T-helper 1 cell (primary cell): ENCODE measurements at places on chromosomes 2 and 18.

DNA sequence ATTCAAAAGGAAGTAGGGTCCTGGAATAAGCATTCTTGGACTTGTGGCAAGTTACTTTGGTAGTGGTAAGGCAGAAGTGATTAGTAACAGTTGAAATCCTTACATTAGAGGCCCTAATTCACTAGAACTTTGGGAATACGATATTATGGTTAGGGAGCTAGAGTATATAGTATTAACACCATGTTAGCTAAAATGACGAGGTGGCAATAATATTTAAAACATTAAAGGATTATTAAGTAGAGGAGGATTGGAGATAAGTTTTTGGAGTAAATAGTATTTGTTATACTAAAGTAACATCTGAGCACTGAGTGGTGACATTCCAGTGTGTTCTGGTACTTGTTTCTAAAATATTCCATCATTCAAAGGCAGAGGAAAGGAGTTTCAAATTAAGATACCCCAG is 91.0 kb downstream of the AGPS start:
- DNase-seq: no peak

DNA sequence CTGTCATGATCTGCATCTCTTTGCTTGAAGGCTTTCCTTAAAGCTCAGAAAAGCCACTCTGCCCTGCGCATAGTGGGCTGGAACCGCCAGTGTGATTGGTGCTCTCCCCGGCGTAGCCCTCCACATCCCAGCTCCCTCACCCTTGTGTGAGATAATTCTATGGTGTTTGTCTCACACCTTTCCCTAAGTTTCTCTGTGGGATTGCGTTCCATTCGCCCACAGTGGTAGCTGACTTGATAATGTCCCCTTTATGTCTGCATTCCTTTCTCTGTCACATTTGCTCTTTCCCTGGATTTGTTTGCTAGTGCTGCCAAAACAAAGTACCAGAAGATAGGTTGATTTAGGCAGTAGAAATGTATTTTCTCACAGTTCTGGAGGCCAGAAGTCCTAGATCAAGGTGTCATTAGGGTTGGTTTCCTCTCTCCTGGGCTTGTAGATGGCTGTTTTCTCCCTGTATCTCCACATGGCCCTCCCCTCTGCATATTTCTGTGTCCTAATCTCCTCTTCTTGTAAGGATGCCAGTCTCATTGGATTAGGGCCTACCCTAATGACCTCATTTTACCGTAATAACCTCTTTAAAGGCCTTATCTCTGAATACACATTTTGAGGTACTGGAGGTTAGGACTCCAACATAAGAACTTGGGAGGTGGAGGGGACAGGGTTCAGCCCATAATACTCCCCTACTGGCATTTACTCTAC is 7.4 kb upstream of the TMEM87B start:
- no peak for DNase-seq

DNA sequence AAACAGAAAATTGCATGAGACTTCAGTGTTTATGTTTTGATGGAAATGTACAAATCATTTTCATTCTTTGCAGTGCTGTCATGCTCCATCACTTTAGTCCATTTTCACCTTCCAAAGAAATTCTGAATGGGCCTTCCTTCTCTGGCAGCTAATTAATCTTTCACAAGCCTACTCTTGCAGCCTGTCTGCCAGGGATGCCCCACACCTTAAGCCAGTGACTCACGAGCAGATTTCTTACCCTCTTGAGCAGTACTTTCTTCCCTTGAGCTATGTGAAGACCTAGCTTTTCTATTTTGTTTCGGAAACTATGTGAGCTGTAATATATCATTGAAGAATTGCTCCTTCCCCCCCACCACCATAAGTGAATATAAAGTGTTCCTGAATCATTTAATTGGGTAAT is 404.3 kb upstream of the VWC2L start:
- DNase-seq: no peak

GRCh38 chr18:70386582-70386981 is 97.7 kb downstream of the SOCS6 start:
- no peak for DNase-seq

GRCh38 chr2:238667008-238667407 is 180.9 kb upstream of the TWIST2 start:
- DNase-seq: no peak

DNA sequence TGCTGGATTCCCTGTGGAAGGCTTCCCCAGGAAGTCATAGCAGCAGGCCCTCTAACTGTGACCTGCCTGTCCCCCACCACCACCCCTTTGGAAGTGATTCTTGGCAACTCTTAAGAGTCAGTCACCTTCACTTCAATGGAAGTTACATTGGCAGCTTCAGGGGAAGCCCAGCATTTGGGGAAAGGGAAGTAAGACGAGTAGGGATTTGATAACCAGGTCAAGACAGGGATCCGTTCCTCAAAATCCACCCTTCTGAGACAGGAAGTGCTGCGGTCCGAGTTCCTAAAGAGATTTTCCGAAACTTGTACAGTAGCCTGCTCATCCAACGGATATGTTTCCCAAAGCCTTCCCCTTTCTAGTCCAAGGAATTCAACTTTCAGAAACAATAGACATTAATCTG is 54.2 kb downstream of the MRPL35 start:
- no peak for DNase-seq

DNA sequence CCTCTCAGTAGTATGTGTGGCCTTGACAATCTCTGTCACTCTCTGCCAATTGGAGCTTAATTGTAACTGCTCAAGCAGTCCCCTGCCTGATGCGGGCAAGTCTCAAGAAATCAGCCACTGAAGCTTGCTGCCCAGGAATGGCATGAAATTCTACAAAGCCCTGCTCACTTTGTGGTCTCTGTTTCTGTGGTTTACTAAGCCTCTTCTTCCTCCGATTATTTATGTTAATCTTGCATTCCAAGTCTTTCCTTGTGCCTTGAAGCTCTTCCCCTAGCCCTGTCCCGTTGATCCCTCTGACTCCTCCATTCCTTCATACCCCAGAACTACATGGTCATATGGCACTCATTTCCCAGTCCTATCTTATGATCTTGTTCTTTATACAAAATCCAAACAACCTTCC is 489.3 kb upstream of the CHST9 start:
- no peak for DNase-seq

DNA sequence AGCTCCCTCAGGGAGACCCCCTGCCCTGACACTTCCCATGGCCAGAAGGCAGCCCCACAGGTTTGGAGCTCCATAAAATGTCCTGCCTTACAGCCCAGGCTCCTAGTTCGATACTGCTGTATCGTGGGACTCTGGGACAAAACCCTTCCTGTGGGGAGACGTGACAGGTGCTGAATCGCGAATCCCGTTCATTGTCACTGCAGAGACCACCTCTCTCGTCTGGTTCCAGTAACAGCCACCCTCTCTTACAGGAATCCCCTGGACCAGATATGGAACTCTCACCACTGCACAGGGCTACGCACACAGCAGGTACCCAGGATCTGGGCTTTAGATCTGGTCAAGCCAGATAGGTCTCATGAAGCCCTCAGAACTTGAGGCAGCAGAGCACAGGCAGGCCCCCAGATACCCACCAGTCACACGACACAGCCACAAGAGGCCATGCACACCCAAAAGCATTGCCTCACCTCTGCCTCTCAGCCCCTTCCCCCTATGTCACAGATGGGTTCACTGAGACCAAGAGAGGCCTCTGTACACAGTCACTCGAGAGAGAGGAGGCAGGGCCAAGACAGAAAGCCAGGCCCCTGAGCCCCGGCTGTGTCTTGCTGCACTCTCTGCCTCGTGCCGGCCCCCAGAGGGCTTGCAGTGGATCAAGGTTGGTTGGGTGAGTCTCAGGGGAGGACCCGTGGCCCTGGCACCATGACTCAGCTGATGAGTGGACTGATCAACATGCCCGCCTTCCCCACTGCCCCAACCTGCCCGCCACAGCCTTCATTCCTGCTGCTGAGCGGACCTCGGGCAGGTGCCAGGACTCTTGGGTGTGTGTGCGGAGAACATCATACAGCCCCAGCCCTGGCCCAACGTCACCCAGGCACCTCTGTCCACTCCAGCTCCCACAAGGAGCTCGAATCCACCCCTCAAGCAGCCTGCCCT is 7.6 kb downstream of the SDC1 start:
- DNase-seq: no peak

DNA sequence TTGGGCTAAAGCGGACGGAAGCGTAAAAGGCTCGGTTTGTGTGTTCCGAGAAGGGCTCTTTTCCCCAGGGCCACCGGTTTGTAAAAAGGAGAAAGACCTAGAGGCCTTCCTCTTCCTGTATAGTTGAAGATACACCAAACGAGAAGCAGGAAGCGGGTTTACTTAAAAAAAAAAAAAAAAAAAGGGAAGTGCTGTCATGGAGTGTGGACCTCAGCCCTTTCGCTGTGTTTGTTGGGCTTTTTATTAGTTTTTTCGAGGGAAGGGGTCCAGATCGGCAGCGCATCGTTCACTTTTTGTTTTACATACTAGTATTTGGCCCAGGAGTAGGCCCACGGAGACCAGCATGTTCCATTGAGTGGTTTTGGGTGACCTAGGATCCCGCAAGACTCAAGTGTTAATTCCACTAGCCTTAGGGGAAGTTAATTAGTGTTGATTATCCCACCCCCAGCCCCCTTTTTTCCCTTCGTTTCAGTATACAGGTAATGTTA is 676 bp downstream of the ACTR2 start:
- DNase-seq: no peak

- DNase-seq: no peak
These were observed 87.4 kb downstream of the ITSN2 start for GRCh38 chr2:24272907-24273306.

DNA sequence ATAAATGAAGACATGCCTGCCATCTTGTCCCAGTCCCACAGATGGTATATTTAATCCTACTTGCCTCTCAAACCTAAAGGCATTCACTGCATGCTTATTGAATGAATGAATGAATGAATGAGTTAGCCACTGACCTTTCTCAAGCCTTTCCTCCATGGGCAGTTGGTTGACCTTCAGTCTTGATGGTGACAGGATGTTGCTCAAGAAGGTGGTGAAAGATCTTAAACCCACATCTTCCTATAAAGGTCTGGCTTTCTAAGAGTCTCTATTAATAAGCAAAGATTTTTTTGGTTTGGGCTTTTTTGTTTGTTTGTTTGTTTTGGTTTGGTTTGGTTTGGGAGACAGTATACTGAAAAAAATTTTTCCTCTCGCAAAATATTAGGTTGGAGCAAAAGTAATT is 41.7 kb downstream of the KIAA2012 start:
- no peak for DNase-seq
